ENCODE measurements at places on chromosomes 11 and 22.
A peak's percentile ranks its signal among the peaks of the same experiment; 100 is the strongest.

GRCh38 chr11:132704781-132705375, 827.4 kb downstream of the OPCML start:
- DNase-seq = no peak

DNA sequence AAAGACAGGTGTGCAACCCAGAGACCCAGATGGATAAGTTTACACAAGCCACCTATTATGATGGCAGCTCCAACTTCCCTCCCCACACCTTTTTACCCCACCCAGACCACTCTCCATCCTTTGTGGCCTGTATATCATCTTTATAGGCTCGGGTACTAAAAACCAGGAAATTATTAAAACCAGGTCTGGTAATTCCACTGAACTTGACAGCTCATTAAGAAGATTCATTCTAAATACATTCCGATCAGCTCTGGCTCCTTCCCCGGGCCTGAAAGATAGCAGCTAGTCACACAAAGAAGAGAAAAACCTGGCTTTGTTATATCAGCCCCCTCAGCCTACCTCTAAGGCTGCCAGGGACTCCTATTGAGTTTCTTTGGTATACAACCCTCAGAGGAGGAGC, 67.9 kb upstream of the API5 start:
- no peak for DNase-seq

GRCh38 chr11:129766898-129767604, 48.6 kb upstream of the TMEM45B start:
- DNase-seq = no peak

GRCh38 chr11:43923406-43924111, 18.9 kb upstream of the C11orf96 start:
- no peak for DNase-seq

DNA sequence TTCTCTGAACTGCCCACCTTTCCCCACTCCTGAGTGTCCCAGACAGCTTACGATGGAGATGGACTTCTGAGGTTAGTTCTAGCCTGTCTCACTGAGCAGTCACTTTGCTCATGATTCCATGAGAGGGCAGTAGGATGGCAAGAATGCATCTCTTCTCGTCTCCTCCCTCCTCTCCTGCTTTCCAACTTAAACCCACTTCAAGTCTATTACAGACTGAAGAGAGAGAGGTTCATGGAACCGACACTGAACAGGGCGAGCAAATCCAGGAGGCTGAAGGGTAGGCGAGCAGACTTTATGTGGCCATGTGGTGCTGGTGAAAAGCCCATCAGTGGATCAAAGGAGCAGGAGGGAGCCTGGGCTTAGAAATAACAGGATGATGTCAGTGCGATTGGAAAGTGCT, 38.6 kb downstream of the CEP164 start:
- DNase-seq = no peak

DNA sequence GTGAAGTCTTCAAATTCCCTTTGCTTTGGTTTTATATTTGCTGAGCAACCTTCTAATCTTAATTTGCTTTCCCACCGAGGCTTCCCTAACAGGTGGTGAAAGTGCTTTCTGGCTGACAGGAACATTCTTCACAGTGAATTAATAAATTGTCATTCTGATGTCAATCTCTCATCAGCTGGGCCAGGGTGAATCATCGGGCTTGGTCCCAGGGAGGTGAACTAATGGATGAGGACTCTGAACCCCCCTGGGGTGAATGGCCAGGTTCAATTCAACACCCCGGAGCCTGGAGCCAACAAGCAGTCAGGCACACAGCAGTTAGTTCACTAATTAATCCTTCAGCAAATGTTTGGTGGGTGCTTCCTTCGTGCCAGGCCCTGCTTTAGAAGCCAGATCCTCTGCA, 155.4 kb upstream of the PDGFD start:
- no peak for DNase-seq

GRCh38 chr11:47166368-47166767, 10.3 kb downstream of the ARFGAP2 start:
- DNase-seq = no peak

DNA sequence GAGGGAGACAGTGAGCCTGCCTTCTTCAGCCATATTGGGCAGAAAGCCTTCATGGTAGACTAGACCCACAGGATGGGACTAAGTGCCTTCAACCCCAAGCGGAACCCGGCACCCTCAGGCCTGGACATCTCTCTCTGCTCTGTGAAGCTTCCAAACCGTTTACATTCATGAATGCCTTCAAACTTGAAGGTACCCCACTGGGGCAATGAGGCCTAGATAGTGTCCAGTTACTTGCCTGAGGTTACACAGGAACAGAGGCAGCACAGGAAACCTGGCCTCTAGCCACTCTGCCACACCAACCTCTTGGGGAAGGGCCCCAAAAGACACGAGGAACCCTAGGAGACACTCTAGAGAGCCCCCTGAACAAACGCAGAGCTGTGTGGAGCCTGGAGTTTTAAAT, 14.5 kb upstream of the CYP2R1 start:
- DNase-seq = no peak

GRCh38 chr11:107689317-107690202, 22.3 kb downstream of the SLN start:
- DNase-seq = peak; percentile 67

DNA sequence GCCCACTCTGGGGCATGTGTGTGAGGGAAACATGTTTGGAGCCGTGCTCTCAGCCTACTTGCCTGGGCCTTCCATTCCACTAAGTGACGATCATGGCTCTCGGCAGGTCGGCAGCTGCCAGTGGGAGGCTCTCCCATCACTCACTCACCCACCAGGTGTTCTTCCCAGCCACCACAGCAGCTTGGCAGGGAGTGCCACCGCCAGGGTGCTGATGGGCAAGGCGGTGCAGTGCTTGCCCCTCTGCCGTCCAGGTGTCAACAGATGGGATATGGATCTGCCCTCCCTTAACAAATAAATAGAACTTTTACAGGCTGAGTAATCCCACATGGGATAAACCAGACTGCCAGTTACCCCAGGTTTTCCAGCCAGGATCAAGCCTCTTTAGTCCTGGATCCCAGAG, 205.5 kb upstream of the TMEM45B start:
- DNase-seq = no peak

DNA sequence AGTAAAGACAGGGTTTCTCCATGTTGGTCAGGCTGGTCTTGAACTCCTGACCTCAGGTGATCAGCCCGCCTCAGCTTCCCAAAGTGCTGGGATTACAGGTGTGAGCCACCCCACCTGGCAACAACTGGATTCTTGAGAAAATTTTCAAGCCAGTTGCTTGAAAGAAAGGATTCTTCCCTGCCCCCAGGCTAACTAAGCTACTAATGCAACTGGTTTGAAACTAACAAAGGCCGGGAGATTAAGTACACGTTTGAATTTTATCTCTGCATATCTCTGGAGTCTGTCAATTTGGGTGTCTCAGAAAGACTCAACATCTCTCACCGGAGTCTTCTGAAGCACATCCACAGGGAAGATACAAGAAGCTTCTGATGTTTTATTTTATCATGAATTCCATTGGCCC, 10.7 kb upstream of the ETS1 start:
- DNase-seq = peak; percentile 1

All from activated CD8-positive, alpha-beta memory T cell treated with anti-CD3 and anti-CD28 coated beads, Interleukin-2, amount 10 ng/mL, durations not matched to agents 7 days and 5 days (primary cell).